ENCODE measurements at places on chromosomes 13 and 19.
A peak's percentile ranks its signal among the peaks of the same experiment; 100 is the strongest.

- DNase-seq: no peak
Measured at GRCh38 chr19:48481846-48482639, 12.9 kb downstream of the CYTH2 start.

DNA sequence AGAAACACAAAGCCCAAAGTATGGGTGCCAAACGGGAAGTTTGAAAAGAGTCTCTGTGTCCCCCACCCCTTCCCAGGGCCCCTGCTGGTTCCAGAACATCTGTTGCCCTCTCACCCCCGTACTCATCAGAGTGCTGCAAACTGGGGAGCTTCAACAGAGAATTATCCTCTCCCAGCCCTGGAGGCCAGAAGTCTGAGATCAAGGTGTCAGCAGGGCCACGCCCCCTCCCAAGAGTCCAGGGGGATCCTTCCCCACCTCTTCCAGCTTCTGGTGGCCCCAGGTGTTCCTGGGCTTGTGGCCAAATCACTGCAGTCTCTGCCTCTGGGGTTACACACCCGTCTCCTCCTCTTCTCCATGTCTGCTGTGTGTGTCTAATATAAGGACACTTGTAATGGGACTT is 183.4 kb downstream of the PTPRS start:
- no peak for DNase-seq

- no peak for DNase-seq
Measured at GRCh38 chr13:54614726-54615125, 1586.1 kb downstream of the OLFM4 start.

DNA sequence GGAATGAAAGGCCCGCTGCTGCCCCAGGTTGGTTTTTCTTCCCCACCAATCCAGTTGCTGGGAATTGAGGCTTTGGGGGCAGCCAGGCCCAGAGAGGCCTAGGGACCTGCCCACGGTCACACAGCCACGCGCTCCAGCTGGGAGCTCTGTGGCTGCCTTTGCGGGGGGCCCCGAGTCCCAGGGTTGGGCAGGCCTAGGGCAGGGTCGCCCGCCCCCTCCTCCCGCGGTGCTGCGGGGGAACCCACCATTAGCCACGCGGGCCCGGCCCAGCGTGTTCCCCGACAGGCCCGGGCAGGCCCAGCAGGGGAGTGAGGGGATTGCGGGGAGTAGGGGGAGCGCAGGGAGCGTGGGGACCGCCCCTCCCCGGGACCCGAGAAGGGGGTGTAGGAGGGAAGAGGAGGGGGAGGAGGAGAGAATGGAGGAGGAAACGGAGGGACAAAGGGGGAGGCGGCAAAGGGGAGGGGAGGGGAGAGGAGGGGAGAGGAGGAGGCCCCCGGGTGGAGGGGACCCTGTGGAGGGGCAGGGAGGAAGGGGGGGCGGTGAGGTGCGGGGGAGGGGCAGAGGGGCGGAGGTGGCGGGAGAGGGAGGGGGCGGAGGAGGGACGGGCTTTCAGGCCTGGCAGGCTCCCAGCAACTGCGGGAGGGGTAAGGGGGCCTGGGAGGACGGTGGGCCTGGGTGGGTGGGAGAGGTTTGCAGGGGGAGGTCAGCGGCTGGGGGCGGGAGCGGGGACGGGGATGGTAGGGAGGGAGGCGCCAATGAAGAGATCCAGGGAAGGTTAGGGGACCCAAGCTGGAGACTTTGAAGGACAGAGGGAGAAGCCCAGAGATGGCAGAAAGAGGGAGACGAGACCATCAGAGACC is 12.9 kb upstream of the TLE2 start:
- no peak for DNase-seq

DNA sequence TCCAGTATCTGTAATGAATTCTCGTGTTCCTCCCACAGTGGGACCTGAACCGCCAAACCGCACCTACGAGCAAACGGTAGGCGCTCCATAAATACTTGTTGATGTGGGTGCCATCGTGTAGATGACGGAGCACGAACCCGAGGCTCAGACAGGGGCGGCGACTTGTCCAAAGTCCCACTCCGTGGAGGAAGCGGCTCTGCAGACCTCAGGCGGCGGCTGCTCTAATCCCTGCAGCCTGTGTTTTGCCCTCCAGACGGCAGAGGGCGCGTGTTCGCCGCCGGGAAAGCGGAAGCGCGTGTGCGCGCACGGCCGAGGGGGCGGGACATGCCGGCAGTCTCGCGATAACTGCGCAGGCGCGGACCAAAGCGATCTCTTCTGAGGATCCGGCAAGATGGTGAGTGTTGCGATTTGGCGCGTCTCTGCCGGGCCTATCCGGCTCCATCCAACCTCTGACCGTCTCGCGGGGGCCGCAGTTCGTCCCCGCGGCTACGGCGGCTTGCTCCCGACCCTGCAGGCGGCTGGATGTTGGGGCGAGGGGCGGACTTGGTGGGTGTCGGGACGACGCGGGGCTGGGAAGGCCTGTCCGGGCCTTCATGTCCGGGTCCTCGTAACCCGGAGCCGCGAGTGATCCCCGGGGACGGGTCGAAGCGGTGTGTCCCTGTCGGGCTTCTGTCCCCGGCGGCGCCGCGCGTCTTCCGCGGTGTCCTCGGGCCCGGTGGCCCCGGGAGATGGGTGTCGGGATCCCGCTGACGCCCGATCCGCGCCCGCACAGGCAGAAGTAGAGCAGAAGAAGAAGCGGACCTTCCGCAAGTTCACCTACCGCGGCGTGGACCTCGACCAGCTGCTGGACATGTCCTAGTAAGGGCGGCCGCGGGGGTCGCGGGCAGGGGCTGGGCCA is at the start of gene RPS15:
RPS15 (plus strand) TSS at position 362 of the 898 bp plus-strand sequence; CDS start at position 392, 30 bp downstream.
- peak; percentile 96 for DNase-seq

DNA sequence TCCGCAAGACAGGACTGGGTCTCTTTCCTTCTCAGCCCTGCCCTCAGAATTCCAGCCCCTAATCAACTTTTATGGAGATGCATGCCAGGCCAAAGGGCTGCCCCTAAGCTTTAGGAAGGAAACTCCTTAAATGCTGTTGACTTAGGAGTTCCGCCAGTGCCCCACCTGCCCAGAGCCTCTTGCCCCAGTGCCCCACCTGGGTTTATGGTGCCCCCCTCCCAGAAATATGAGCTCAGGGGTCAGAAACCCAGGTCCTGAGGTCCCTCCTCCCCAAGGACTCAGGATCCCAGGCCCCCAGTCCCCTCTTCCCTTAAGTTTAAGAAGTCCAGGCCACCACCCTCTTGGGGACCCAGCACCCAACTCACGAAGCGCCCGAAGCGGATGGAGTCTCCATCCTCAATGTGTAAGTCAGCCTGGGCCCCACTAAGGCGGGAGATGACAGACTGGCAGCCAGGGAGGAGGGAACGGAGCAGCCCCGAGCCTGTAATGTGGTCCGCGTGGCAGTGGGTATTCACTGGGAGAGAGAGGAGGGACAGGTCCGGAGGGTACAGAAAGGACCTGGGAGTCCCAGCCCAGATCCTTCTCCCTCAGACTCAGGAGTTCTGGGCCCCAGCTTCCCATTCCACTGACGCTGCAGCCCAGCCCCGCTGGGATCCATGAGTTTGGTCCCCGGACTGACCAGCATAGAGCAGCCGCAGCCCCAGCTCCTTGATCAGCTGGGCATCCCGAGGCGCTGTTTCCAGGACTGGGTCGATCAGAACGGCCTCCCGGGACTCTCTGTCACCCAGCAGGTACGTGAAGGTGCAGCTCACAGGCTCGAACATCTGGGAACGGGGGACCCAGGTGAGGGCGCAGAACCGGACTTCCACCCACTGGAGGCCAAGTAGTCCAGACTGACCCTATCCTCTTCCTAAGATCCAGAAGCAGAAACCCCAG is 897 bp downstream of the ETHE1 start:
- no peak for DNase-seq

- DNase-seq: no peak
Measured at GRCh38 chr13:100128373-100128772, 39.5 kb downstream of the PCCA start.

DNA sequence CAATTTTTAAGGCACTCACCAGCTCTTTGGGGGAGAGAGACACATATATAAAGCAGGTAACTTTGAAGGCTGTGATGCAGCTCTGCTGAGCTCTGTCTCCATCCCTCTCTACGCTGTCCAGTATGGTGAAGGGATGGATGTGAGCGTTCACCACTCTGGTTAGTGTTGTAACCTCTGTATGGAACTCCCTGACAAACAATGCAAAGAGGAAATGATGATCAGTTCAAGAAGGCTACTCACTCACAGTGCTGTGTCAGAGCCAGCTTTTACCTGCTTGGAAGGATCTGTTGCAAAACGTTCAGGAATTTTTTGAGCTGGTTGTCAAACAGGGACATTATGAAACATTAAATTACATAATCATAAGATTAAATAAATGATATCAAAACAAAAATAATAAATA is 90.8 kb upstream of the SLC10A2 start:
- no peak for DNase-seq

DNA sequence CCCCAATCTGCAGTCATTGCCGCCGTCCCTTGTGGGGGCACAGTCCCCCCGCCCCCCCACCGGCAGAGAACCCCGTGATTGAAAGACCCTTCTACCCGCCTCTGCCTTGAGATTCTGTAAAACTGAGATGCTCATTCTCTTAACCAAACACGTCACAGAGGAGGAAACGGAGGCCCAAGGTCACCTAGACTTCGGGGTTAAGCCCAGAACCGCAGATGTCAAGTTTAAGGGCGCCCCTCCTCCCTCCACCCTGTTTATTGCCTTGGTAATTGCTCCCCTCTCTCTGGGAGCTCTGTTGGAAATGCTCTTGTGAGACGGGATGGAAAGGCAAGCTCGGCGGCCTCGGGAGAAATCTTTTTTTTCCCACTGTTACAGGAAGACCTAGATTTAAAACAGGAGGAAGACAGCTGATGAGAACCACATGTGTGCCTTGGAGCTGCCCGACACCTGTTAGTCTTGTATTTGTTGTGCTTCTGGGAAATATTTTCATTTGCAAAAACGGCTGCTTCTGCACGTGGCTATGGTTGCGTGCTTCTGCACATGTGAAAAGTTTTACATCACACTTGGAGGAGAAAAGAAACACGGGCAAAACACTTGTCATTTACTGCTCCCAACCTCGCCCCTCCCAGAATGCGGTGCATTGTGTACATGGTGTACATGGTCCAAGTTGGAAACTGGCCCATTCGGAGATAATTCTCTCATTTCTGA is 1.1 kb upstream of the MED26 start:
- no peak for DNase-seq

GRCh38 chr13:110237875-110238817 is 68.8 kb downstream of the COL4A1 start:
- no peak for DNase-seq

Measured in CD4-positive, alpha-beta memory T cell (primary cell).